T-helper 1 cell (primary cell): ENCODE measurements at places on chromosomes 13 and 19.

DNA sequence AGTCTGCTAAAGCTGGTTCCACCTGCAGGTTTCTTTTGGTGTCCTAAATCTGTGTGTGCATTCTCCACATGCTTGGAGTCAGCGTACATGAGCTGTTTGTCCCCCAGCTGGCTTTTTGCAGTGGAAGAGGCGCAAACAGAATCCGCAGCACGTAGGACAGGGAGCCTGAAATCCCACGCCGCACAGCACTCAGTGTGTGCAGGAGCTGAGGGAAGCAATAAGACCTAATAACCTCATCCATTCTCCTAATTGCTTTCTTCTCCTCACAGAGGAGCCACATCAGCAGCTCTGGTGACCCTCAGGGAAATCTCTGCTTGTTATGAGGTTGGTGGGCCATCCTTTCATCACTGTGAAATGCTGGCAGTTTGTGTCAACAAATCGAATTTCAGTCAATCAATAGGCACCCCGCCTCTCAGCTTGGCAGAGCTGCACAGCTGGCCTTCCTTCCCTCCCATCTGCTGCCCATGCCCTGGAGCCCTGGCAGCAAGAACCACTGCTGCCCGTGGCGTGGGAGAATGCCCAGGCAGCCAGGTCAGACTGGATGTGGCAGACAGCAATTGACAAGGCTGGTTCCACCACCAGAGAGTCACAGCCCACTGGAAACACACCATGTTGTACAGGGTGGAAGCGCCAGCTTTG lies 136.7 kb downstream of the ZDHHC20 start:
- DNase-seq: no peak

DNA sequence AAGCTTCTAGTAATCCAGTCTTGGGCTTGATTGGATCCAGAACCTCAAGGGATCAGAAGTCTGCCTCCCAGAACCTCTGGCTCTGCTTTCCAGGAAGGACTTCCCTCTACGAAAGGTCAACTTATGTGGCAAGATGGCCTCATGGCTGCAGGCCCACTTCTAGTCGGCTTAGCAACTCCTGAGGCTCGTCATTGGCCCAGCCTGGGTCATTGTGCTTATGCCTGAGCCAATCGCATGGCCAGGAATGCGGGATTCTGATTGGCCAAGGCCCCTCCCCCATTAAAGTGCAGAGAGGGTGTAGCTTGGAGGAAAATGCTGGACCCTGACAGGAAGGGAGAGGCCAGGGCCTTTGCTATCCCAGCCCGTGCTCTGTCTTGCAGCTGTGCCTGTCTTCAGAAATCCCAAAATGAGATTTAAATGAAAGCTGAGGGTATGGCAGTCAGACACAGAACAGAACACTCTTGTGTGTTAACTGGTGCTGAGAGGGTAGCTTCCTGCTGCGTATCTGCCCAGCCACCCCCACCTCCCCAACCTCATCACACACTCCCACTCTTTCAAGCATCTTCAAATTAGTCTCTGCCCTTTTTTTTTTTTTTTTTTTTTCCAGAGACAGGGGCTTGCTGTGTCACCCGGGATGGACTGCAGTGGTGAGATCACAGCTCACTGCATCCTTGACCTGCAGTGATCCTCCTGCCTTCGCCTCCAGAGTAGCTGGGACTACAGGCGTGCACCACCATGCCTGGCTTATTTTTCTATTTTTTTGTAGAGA lies 5.5 kb upstream of the CCNE1 start:
- DNase-seq: no peak

DNA sequence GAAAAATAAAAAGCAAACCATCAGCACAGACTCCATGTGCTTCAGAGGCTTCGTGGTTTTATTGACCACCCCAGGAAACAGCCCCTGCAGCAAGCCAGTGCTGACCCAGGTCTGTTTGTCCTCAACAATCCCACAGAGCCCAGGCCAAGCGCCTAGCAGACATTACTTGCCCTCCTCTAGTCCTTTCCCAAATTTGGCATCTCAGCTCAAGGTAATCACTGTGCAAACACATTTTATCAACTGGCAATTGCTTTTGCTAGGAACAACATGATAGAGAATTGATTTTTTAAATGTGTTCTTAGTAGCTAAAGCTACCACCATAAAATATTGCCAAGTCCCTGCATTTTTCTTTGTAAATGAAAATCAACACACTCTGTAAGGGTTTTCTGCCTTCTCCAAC lies 121.8 kb downstream of the STOML3 start:
- DNase-seq: no peak

DNA sequence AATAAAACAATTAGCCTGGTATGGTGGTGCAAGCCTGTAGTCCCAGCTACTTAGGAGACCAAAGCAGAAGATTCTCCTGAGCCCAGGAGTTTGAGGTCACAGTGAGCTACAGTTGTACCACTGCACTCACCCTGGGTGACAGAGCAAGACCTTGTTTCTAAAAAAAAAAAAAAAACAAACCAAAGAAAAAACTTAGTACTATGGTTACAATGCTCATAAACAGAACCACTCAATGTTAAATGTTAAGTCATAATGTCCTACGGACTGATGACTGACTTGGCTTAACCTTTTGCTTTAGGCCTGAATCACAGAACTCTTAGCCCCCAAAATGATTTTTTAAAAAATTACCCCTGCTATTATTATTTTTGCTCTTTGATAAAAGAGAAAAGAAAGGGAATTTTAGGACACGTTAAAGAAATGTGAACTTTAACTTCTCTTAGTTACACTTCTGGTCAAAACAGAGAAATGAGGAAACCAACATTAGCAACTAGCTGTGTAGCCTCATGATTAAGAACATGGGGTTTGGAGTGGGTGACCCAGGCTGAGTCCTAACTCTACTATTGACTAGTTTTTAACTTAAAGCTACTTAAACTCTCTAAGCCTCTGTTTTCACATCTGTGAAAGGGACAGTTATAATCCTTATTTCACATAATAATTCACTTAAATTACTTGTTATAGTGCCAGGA lies 13.7 kb upstream of the ELF1 start:
- DNase-seq: no peak

DNA sequence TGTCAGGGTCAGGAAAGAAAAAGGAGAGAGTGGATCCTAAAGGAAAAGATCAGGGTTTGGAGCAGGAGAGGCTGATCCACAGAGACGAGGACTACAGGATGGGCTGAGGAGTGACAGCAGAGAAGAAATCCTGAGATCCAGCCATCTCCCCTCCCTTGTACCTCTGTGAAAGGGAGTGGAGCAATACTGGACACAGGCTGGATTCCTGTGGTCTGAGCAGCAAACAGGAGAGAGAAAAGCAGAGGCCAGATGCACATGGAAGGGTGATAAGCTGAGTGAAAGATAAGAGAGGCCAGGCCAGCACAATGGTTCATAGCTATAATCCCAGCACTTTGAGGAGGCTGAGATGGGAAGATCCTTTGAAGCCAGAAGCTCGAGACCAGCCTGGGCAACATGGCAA lies 472.1 kb upstream of the TSHZ3 start:
- no peak for DNase-seq
